Cerebellum (tissue), 4 donors: ENCODE measurements at places on chromosomes 2 and 18.

DNA sequence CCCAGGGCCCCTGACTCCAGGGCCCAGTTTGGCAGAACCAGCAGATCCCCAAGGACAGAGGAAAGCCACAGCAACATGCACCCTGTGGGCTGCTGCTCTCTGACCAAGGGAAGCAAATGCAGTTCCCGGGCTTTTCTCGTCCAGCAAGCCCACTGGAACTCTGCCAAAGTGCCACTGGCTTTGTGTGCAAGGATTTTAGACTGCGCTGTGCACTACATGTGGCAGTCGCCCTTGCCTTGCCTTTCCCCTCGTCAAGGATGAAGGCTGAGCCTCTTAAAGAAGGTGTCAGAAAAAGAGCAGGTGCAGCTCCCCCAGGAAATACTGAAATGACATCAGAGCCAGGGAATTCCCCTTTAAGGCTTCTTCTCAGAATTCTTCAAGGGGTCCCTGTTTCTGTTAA lies 199.2 kb downstream of the TFCP2L1 start:
- no peak for DNase-seq

GRCh38 chr2:219636144-219636915 lies 8.9 kb downstream of the SLC4A3 start:
- peak; percentile 0 for DNase-seq

DNA sequence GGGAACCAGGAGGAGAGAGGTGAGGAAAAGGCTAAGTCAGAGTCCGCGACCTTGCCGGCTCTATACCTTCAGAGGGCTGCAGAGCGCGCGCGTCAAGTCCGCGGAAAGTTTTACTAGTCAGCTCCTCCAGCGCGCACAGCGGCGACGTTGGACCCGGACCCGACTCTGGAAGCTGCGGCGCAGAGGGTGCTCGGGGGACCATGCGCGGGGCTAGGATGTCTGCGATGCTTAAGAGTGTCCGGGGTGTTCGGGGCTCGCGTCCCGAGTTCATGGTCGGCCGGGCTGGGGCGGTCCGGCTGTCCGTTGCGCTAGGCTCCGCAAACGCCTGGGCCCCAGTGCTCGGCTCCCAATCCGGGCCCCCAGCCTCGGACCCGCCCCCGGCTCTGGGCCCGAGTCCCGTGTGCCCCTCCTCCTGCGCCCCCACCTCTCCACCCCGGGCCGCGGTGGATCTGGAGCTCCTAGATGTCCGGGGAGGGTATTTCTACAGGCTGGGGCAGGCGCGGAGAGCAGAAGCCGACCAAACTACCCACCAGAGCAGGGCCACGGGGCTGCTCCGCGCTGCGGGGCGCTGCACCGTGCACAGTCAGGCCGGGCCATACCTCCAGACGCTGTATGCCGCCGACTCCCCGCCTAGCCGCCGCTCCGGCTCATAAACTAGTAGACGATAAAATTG lies at the start of gene LBX2:
Gene LBX2, minus strand, starts transcription at position 337 of the 673 bp plus-strand sequence. Its CDS starts 66 bp downstream, at position 271.
- no peak for DNase-seq

DNA sequence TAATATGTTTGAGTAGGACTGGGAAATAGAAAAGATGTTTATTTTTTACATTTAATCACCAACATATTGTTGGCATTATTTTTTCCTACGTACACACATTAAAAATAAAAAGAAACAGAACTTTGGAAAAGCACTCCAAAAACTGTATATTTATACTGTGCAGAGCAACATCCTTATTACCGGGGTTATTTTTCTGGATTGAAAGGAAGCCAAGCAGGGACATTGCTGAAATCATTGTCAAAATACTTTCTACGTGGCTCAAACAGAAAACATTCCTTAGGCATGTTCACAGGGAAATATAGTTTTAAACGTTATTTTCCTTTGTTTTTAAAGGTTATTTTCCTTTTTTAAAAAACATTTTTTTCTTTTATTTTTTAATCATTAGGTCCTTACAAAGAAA lies 315.0 kb upstream of the SMIM21 start:
- DNase-seq, result no peak

DNA sequence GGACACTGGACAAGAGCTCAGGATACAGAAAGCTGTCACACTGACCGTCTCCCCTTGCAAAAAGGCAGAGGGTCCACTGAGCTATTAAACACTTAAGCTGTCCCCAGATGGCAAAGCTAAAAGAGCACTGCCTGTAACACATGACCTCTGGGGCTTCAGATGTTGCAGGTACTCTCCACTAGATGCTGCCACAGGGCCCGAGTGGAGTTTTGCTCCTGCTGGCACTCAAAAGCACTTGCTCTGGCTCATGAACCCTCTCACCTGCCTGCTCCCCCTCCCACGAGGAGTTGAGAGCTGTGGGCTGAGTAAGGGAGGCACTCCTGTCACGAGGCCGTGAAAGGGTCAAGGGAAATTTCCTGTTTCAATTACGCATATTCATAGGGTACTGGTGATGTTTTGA lies 227.9 kb downstream of the PRKCE start:
- DNase-seq, result no peak

GRCh38 chr2:99812426-99812825 lies 322.6 kb upstream of the REV1 start:
- DNase-seq, result no peak

DNA sequence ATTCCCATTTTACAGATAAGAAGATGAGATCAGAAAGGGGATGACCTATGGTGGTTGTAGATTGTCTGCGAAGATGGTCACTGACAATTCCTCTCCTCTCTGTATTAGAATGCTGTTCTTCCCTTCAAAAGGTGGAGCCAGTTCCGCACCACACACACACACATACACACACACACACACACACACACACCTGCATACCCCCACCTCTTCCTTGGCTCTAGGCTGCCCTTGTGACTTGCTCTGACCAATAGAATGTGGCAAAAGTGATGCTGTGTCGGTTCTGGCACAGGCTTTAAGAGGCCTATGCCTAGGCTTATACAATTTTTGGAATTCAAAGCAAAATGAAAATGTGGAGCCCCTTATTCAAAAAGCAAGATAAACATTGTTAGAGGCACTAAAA lies 88.0 kb downstream of the ZFP36L2 start:
- DNase-seq, result no peak

DNA sequence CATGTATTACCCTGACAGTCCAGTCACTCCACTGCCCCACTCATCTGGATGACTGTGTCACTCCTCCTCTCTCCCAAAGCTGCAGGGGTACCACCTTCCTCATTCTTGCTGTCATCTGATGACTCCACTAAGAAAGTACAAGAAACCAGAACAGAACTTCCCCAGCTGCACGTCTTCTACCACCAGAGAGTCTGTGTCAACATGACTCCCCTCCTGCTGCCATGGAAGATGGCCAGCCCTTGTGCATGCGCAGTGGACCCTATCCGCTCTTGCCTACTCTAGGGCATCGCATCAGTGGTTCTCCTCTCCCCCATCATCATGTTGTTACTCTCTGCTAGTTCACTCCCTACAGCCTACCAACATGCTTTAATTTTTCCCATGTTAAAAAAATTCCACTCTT lies 14.5 kb upstream of the ST8SIA3 start:
- DNase-seq, result no peak

- no peak for DNase-seq
These were observed 31.1 kb downstream of the NAB1 start for GRCh38 chr2:190679813-190680591.

DNA sequence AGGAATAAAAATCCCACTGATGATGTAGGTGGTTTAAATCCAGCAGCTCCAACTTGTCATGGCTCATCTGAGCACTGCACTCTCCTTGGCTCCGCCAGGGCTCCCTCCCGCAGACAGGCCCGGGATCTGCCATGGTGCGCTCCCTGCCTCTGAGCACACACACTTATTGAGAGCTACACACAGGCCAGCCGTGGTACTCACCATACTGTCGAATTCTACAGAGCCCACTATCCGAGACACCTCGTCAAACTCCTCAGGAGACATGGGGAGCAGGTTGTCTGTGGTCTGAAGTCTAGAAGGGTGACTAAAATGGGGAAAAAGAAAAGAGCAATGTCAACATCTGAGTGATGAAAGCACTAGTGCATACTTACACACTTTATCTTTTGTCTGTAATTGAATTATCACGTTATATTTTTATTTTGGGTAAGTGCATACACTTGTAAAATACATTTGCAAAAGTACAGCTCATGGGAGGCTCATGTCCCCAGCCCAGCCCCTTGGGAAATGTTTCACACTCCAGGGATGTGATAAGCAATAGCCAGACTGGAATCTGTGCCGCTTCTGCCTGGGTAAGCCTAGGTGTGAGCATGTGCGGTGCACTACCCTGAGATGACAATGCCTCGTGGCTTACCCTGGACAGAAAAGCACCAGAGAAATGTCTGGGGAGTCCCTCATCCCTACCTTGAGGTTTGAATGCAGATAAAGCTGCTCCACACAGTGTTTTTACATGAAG lies 39.2 kb downstream of the STAT1 start:
- DNase-seq, result no peak

DNA sequence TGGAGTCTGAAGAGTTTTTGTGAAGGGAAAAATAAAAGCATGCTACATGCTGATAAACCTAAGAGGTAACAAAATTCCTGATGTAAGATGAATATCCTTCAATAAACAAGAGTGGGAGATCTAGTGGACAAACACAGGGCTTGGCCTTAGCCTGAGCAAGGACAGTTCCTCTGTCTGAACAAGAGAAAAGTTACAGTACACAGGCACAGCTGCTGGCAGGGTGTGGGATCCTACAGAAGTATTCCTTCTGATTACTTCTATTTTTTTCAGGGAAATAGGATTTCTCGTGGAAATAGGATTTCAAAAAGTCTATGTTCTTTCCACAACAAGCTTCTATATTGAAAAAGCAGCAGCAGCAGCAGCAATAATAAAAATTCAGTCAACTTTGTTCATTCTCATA lies 54.1 kb downstream of the NBAS start:
- no peak for DNase-seq

DNA sequence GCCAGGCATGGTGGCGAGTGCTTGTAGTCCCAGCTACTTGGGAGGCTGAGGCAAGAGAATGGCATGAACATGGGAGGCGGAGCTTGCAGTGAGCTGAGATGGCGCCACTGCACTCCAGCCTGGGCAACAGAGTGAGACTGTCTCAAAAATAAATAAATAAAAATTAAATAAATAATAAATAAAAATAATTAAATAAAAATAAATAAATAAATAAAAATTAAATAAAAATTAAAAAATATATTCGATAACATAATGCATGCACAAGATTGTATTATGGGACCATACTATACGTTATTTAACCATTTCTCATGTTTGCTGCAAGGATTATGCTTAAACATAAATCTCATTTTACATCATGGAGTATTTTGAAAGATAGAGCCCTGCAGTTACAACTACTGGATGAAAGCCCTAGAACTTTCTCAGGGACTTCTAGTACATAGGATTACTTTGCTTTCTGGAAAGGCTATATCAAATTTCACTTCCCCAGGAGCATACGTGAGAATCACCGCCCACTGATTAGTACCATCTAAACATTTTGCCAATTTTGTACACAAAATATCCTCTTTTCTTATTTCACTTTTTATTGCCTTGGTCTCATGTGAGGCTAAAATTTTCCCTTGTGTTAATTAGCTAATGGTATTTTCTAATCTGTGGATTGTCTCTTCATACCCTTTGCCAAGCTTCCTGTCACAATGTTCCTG lies 234.3 kb upstream of the LYPD1 start:
- no peak for DNase-seq

DNA sequence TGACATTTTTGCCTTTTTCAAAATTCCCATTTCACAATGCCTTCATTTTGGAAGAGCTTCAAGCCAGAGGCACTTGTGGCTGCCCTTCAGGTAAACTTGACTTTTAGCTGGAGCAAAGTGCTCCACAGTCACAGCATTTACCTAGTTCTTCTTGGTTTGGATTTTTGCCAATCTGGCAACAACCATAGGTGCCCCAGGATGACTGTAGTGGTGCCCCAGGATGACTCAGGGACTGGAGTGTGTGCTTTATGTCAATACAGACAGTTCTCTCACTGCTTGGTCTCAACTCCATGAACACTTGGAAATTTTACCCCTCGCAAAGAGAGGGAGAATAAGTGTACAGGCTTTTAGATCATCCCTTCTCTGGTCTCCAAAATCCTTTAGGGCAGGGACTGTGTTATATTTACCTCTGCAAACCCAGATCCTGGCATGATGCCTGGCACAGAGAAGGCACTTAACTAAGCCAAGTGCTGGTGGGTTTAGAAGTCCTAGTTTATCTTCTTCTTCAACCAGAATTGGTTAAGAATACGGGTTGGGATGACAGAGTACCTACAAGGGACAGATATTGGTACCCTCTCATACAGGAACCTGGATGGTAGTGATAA lies 15.3 kb upstream of the PTPN4 start:
- DNase-seq, result no peak

- no peak for DNase-seq
These were observed 104.6 kb upstream of the RMDN2 start for GRCh38 chr2:37820471-37820986.

DNA sequence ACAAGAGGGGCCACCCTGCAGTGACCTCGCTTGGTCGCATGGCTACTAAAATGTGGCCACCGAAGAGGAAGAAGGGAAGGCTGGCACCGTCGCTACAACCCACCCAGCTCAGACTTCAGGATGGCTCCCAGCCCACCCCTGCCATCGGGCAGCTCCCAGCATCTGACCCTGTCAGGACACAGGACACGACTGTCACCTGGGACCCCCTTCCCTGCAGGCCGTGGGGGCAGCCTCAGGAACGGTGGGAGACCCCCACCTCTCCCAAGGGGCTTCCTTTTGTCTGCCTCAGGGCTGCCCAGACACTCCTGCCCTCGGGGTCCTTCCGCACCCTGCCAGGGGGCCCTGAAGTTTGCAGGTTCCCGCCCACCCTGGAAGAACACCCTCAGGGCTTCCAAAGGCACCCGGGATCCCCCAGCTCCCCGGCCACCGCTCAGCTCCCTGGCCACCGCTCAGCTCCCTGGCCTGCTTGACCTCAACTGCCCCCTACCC lies 7.7 kb downstream of the RTP5 start:
- DNase-seq, result no peak

DNA sequence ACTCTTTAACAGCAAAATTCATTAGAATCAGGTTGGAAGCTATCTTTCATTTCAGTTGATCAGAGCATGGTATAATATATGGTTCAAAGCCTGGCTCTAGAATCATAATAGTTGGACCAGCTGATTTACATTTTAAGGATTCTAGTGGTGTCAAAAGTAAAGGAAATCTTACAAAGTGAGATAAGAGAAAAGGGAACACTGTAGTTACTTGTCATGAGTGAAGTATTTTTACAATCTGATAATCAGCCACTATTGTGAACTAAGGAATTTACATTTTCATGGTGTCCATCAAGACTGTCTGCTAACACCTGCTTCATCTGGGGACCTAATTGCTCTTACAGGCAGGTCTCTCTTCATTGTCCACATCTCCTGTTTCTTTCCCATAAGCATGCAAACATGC lies 161.1 kb downstream of the SLC39A10 start:
- DNase-seq, result no peak

DNA sequence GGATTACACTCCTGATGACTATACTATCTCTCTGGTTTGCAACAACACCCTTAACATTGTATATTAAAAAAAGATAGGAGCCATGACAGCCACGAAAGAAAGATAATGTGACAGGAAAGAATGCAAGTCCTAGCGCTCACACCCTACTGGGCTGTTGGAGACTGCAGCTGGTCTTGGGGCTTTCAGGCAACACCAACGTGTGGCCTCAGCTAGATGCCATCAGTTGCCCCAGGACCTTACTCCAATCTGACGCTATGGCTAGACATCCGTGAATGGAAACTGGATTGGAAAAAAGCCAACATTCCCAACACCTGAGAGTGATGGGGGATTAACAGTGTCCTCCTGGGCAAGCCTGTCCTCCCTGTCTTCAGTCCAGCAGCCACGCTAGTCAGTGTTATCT lies 357.4 kb upstream of the GULP1 start:
- DNase-seq, result no peak
